Hematopoietic multipotent progenitor cell treated with erythropoietin and hydrocortisone succinate and interleukin-3 and kit ligand, for 4 days (in vitro differentiated cells): ENCODE measurements at places on chromosomes 6 and 20.

DNA sequence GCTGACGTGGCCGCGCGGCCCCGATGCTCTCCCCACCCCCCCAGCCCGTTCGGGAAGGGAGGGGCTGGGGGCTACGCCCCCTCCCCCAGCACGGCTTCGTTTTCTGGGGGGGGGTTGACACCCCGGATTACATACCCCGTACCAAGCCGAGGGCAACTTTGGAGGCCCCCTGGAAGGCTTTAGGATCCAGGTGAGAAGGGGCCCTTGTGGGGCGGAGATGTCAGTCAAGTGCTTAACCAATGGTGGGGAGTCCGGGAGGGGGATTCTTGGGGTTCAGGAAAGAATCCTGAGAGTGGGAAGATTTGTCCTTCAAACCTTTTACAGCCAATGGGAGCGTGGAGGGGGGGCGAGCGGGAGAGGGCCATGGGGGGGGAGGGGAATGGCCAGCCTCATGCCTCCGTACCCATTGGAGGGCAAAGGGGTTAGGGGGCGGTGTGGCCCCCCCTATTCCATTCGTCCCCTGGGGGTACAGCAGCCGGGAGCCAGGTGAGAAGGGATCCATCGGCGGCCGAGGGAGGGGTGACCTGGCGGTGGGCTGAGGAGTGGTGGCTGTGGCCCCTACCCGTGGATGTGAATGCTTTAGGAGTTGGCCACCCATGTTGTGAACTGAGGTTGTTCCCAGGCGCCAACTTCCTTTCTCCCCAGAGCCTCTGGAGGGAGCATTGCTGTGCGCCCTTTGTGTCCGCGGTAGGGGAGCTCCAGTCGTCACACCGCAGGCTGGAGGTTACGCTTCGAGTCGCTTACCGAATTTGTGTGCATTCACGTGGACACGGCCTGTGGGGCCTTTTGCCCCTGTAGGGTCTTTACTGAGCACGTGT is 682 bp downstream of the BRD2 start:
- peak; percentile 93 for DNase-seq

DNA sequence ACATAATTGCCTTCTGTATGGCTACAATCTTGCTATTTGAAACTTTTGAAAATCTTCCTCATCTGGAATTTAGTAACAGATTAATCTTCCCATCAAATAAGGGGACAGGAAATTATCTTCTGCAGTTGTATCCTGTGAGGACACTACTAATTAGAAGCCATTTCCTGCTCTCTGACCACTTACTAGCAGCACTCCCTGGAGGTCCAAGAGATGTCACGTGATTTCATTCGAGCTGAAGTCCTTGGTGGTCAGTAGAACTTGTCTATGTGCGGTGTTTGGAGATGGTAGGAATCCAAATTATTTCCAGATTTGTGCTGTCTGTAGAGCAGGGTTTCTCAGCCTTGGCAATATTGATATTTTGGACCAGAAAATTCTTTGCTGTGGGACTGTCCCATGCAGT is 202.5 kb downstream of the TFAP2B start:
- no peak for DNase-seq

DNA sequence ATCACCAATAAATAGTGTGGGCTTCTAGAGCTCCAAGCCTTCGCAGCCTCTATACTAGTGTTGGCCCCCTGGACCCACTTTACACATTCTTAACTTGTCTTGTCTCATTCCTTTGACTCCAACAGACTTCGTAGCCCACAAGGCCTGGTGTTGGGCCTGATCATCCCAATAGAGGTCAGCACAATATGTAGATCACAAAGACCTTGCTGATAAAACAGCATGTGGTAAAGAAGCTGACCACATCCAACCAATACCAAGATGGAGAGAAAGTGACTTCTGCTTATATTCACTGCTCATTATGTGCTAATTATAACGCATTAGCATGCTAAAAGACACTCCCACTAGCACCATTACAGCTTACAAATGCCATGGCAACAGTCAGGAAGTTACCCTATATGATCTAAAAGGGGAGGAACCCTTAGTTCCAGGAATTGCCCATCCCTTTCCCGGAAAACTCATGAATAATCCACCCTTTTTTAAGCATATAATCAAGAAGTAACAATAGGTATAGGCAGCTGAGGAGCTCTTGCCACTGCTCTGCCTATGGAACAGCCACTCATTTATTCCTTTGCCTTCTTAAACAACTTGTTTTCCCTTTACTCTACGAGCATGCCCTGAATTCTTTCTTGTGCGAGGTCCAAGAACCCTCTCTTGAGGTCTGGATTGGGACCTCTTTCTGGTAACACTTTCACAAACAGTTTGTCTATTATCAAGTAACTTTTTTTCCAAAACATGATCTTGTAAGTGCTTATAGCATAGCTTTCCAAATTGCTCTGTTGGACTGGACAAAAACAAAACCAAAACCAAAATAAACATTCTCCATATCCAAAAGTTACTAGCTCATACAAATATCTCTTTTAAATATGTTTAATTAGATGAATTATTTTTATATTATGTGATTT is 54.6 kb upstream of the ECHDC1 start:
- DNase-seq: peak; percentile 18

- no peak for DNase-seq
Observed at GRCh38 chr20:53332022-53332837, 261.4 kb downstream of the ZNF217 start.

GRCh38 chr6:20712011-20712410 is 177.8 kb downstream of the CDKAL1 start:
- DNase-seq: no peak

DNA sequence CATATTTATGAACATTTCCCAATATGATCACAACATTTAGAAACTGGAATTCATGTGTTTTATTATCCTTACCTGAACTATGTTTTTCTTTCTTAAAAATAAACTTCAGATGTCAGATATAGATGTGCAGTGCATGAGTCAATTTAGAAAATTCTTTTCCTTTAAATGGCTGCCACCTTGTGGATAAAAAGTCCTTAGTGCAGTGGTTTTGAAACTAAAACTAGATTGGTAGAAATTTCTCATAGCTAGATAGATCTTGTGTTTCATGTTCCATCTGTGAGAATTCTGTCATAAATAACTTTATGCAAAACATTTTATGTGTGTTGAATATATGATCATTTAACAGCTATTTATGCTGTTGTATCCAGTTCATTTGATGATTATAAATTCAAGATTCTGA is 134.9 kb downstream of the KLHL32 start:
- peak; percentile 71 for DNase-seq

- no peak for DNase-seq
Observed at GRCh38 chr6:163705923-163706322, 291.4 kb downstream of the QKI start.
